Activated CD4-positive, alpha-beta T cell treated with anti-CD3 and anti-CD28 coated beads for 24 hours (primary cell): ENCODE measurements at places on chromosomes 2 and 18.

DNA sequence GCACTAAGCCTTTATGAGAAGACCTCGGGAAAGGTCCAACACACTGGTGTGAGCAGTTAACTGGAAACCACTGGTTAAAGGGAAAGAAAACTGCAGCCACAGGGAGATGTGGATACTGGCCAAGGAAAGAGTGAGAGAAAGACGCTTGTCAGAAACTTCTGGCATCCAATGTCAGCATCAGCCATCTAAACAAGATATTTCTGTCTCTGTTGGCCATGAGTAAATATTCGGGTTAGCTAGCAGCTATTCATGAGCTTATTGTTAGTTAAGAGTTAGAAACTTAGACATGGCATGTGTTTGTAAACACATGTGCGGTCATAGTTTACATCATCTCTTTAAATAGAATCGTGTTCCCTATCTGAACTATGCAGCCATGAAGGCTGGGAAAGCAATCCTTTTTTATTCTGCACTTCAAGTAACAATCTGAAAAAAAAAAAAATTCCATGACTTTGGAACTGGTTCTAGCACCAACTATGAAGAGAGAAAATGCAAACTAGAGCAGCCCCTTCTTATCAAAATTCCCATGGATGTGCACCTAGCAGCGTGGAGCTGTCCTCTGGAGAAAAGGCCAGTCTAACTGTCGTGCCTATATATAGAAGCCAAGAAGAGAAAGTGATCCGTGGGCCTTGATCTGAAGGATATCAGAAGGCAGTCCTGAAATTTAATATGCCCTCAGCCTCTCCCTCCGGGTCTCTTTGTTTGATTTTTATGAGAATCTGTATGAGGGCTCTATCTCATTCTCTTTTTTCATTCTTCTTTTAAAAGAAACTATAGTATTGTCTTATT lies 84.0 kb upstream of the RFX8 start:
- DNase-seq = no peak

GRCh38 chr2:30368258-30368657 lies 78.8 kb upstream of the LCLAT1 start:
- no peak for DNase-seq

- DNase-seq = no peak
These were observed 4.8 kb upstream of the MALL start for GRCh38 chr2:110120171-110121051.

DNA sequence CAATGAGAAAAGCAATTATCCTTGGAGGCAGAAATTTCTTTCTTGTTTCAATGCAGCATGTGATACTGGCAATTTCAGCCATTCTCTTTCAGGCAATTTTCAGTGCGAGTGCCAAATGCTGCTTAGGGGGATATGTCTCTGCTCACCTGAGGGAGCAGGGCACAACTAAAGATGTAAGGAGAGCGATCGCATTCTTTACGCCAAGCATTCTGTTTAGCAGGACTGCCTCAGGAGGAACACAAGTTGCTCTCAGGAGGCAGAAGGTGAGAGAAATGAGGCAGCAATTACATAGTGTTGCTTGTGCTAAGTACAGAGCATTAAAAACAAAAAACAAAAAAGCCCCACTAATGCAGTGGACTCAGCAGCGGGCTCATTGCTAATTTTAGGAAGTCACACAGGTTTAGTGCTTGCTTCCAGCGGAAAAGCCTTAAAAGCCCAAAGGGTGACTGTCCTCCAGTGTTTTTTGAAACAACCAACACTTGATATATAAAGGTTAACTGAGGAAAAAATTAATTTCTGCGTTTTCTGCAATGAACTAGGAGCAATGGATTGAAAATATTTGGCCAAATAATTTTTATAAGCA lies 116.9 kb downstream of the METTL8 start:
- DNase-seq = no peak

GRCh38 chr18:62577765-62578164 lies 54.9 kb downstream of the ZCCHC2 start:
- no peak for DNase-seq

- DNase-seq = no peak
These were observed 9.0 kb downstream of the MAB21L4 start for GRCh38 chr2:240886678-240887609.

GRCh38 chr2:111055735-111056134 lies 65.0 kb upstream of the BCL2L11 start:
- DNase-seq = no peak

DNA sequence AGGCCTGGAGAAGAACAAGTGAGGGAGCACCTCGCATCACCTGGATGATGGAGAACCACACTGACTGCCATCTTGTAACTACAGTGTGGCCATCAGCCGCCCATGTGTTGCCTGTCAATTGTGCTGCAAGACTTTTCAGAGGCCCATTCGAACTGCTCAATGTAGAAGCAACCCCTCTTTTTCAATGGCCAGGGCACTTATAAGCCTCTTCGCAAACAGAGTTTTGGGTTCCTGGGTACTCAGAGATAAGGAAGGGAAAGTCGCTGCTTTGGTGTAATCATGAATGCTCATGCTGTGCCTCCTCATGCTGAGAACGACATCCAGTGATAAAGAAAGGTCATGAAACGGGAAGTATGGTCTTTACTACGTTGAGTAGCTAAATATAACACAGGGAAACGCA lies 143.9 kb upstream of the SLC39A10 start:
- DNase-seq = no peak

- no peak for DNase-seq
These were observed 1377.0 kb downstream of the SUCLG1 start for GRCh38 chr2:83081826-83082690.

- DNase-seq = no peak
These were observed 24.2 kb downstream of the RHBDD1 start for GRCh38 chr2:226860087-226860486.

DNA sequence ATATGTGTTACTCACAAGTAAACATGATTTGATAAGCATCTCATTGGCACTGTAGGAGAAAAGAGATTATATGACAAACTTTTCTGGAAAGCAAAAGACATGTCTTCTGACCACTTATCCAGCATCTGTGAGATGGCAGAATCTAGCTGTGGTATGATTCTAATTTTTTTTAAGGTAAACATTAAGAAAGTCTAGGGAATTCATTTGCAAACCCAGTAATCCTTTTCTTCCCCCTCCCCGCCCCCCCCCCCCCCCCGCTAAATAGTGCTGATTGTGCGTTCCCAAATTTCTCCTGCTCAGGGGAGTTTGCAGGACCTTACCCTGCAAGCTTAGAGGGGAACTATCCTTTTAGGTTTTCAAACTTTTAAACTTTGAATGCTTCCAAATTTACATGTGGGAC lies 12.1 kb downstream of the MRPL44 start:
- no peak for DNase-seq

- no peak for DNase-seq
These were observed 447.7 kb upstream of the GYPC start for GRCh38 chr2:126208266-126208665.

DNA sequence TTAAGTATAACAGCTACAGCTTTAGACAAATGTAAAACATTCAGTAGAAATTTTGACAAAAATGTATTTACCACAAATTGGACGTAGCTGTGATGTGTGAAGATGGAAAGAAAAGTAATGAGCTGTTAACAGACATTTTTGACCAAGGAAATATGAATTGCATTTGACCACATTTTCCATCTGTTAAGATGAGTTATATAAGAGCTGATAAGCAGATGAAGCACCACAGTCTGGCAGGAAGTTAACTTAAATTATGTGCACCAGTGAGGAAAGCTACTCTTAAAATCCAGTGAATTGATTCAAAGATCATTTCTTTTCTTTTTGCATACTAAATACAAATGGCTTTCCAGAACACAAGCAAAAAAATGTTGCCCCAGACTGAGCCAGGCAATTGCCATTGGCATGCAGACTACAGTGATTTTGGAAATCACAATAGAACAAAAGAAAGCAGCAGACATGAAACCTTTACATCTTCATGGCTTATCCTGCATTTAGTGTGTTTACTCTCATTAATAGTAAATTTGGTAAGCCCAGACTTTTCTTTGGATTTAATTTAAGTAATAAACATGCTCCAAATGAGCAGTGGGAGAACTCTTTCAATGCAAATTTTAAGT lies 493.7 kb downstream of the TMX3 start:
- no peak for DNase-seq

DNA sequence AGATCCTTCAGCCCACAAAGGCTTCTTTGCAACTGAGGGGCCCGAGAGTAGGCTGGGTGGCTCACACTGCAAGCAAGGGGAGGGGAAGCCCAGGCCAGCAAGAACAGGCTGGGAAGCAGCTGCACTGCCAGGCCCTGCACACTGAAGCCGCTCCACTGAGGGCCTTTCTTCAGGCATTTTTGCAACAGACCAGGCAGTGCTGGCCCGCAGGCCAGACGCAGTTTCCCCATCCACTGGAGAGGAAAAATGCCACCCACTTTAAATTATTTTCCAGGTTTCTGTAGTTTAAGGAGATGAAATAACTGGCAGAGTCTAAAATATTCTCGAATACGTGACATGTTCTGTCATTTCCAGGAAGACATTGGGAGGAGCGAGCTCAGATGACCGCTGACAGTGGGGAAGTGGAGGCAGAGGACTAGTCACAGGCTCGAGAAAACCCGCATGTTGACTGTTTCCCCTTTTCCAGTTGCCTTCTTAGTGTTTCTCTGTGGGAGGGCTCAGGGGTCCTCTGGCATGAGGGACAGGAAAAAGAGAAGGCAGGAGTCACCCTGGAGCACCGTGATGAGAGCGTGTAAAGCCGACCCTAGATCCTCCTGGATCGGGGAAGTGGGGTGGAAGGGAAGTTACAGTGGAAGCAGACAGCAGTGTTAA lies 53.3 kb upstream of the B3GNT7 start:
- DNase-seq = no peak

DNA sequence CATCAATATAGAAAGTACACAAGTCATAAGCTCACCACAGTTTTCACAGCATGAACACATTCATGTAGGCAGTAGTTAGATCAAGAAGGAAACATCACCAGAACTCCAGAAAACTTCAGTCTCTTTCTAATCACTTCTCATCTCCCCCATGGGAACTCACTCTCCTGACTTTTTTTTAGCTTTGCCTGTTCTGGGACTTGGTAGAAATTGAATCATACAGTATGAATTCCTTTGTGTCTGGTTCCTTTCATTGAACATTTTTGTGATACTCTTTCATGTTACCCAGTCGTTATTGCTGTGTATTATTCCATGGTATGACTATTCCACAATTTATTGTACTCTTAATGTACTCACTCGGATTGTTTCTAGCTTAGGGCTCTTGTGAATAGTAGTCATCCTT lies 160.2 kb downstream of the TAF4B start:
- DNase-seq = no peak

DNA sequence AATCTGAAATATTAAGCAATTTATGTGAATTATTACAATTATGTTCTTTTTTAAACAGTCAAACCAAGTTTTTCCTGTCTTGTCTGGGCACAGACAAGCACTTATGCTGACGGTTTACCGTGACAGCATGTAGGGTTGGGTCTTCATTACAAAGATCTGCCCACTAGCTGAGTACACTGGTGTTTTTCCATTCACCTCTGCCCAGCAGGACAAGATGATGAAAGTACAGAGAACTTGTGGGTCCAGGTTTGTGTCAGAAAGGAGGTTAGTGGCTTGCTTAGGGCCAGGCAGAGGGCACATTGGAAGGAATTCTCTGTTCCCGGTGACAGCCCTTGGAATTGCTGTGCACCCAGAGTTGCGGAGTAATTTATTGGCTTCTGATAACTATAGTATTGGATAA lies 14.0 kb downstream of the NABP1 start:
- DNase-seq = no peak

- DNase-seq = no peak
These were observed 2.5 kb downstream of the GALNT3 start for GRCh38 chr2:165791421-165792103.

- DNase-seq = no peak
These were observed 167.5 kb downstream of the ALK start for GRCh38 chr2:29753671-29754444.

GRCh38 chr2:239824866-239825704 lies 200.1 kb downstream of the NDUFA10 start:
- DNase-seq = no peak

DNA sequence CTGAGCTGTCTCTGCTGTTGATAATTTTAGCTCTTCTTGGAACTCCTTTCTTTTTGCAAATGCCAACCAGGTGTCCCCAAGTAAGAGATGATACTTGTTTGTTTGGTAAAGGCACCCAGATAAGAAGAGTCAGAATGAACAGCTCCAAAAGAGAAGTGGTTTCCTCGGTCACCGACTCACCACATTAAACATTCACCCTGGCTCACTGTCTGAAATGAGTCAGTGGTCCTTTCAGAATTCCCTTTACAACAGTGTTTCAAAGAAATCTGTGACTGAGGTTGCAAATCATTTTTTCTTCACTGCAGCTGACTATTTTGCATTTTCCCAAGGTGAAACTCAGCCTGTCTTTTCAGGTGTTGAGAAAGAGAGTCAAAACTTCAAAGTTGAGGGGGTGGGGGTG lies 16.2 kb upstream of the CXCR4 start:
- no peak for DNase-seq

GRCh38 chr2:85369500-85369899 lies 14.9 kb downstream of the ELMOD3 start:
- DNase-seq = no peak

- DNase-seq = no peak
These were observed 751.3 kb downstream of the SOCS6 start for GRCh38 chr18:71040161-71040560.

- no peak for DNase-seq
These were observed 949.2 kb downstream of the DSC3 start for GRCh38 chr18:30093376-30093775.

- no peak for DNase-seq
These were observed 99.5 kb downstream of the MAPK4 start for GRCh38 chr18:50659091-50660003.

GRCh38 chr18:36843784-36844183 lies 14.9 kb downstream of the KIAA1328 start:
- DNase-seq = no peak

GRCh38 chr18:28189400-28190239 lies 12.7 kb upstream of the CDH2 start:
- DNase-seq = no peak

GRCh38 chr18:13393338-13393737 lies 174.8 kb downstream of the LDLRAD4 start:
- no peak for DNase-seq

DNA sequence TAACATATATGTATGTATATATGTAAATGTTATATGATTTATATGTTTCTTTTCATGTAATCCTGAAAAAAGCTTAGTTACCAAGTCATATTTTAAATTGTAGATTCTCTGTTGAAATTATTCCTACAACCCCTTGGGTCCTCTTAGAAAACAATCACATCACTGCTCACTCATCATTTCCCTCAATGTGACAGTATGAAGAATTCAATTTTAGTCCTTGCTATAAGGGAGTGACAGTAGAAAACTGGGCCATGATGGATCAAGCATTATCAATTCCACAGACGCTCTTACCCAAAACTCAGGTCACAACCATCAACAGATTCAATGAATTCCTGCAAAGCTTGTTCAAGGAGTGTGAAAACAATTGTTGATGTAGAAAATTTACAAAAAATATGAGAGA lies 1389.5 kb upstream of the ACVR2A start:
- DNase-seq = no peak

GRCh38 chr2:60352491-60353405 lies 200.7 kb downstream of the BCL11A start:
- no peak for DNase-seq

- DNase-seq = no peak
These were observed 64.7 kb downstream of the CCDC178 start for GRCh38 chr18:33375829-33376228.
